ENCODE measurements at places on chromosomes 3 and 15.

DNA sequence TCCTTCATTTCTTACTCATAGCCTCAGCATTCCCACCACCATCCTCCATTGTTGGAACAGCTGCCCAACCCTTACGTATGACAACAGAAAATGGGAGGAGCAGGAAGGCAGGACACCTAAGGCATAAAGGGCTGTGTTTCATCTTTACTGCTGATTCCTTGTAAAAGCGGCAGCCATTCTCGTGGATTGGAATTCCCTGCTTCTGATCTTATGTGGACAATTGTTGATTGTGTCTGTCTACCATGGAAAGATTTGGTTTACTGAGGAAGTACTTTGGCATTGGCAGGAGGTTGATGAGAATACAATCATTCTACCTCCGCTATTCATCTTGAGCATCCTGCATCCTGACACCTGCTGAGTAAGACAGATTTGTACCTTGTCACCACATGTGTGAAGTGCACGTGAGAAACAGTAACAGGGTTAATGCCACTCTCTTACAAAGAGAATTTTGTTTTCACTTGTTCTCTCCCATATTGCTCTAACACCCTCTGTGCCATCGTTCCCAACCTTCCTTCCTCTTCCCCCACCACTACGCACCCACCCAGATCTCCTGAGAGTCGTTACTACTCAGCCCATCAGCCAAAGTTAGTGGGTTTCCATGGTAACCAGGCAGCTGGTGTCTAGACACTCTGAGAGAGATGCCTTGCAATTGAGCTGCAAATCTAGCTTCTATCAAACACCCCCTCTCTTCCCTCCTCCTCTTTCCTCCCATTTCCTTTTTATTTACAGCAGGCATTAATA is 75.7 kb downstream of the GAP43 start:
- DNase-seq, result no peak

GRCh38 chr3:12235691-12236090 is 53.2 kb upstream of the PPARG start:
- no peak for DNase-seq

DNA sequence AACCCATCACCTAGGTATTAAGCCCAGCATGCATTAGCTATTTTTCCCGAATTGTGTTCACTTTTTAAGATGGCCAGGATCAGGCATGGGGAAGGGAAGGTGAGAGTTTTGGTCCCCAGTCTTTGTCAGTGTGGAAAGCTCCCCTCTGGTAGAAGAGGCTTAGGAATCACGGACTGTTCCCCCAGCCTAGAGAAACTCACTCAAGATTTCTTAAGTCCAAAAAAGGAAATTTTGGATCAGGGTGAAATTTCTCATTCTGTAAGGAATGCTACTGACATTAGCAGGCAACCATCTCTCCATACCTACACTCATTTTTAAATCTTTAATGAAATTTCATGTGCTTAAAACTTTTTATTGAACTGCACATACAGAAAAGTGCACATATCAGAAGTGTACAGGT is 70.3 kb upstream of the GALNT15 start:
- DNase-seq, result no peak

GRCh38 chr3:192597506-192597905 is 129.8 kb downstream of the FGF12 start:
- DNase-seq, result no peak

GRCh38 chr3:97687734-97688133 is 76.8 kb upstream of the ARL6 start:
- no peak for DNase-seq

DNA sequence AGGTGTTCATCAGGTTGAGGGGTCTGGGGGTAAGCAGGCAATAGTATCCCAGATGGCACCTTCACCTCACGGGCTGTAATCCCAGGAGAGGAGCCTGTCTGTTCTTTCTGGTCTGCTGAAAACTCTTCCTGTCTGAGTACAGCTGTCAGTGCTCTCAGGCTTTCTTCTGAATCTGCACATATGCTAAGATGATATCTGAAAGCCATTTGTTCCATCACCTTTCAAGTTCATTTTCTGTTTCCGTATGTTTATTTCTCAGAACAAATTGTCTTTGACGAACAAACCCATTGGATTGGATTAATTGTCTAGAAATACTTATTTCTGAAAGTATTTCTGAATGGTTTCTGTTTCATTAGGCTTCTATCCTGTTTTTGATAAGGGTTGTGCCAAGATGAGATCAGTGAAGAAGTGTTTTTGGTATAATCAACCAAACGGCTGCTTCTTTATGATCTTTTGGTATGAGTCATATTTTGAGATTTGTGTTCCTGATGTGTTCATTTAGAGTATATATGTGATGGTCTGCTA is 13.3 kb downstream of the ZNF592 start:
- no peak for DNase-seq

- DNase-seq, result no peak
Observed at GRCh38 chr3:17118771-17119170, 234.0 kb downstream of the PLCL2 start.

DNA sequence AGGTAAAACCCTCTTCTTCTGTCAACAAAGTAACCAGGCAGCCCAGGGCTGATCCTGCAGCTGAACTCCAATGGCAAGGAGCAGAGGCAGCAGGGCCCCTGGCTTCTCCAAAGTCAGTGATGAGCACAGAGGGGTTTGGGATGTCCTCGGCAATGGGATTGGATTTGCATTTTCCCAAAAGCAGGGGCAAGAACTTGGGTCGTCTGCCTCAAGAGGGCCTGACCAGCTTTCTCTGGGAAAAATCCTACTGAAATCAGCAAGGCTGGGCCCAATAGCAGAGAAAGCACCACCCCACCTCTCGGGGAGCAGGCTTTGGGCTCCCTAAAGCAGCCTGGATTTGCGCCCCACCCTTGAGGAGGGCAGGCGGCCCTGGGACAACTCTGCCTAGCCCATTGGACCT is 210.0 kb upstream of the IGF1R start:
- no peak for DNase-seq

DNA sequence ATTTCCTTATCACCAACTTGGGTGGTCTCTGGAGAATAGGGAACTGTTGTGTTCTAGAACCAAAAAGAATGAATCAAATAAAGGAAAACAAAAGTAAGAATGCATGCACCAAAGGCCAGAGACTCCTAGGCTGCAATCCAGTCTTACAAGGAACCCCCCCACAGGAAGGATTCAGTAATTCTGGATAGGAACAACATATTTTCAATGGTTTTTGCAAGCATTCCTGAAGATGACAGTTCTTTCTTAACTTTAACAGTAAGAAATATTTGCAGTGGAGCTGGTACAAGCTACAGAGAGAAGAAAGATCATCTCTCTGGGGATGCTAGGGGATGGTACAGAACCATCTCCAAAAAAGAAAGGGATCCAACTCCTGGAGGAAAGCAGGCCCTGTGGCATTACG is 116.2 kb upstream of the CHRM5 start:
- no peak for DNase-seq

Measured in activated naive CD4-positive, alpha-beta T cell (primary cell).